ENCODE measurements at places on chromosomes 13 and 19. TPM values are rescaled to one million over a fixed set of nuclear protein-coding genes. Genes with fewer than 3 reads are reported as not detected.

- DNase-seq = no peak
These were observed 75.8 kb upstream of the UBAC2 start for GRCh38 chr13:99124794-99125316.

GRCh38 chr19:14554382-14554812 lies 17.5 kb downstream of the NDUFB7 start:
- DNase-seq = no peak

DNA sequence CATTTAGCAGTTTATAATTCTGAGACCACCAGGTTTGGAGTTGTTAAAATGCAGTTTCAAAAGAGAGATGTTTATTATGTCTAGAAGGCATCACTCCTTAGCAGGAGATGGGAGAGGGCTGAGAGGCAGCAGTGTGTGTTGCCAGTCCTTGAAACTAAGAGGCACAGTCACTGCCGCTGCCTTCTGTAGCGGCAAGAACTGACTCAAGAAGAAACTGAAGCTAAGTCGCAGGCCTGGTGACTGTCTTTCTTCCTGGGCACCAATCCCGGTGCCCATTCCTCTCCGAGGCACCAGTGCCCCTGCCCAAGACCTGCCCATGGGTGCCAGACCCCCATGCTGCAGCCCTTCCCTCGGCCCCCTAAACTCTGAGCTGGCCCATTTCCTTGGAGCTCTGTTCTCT lies 20.1 kb downstream of the N4BP2L1 start:
- DNase-seq = no peak

DNA sequence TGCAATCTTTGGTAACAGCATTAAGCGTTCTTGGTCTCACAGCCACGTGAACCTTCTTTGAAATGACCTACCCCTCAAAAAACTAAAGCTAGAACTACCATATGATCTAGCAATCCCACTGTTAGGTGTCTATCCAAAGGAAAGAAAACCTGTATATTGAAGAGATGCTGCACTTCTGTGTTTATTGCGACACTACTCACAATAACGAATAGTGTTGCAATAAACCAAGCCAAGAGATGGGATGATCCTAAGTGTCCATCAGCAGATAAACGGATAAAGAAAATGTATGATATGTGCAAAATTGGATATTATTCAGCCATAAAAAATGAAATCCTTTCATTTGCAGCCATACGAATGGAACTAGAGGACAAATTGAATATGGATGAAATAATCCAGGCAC lies 637.9 kb downstream of the EFNB2 start:
- no peak for DNase-seq

GRCh38 chr19:46756544-46756888 lies 10.3 kb upstream of the STRN4 start:
- no peak for DNase-seq

The PPM1N gene
- total RNA-seq = 0.47 TPM

DNA sequence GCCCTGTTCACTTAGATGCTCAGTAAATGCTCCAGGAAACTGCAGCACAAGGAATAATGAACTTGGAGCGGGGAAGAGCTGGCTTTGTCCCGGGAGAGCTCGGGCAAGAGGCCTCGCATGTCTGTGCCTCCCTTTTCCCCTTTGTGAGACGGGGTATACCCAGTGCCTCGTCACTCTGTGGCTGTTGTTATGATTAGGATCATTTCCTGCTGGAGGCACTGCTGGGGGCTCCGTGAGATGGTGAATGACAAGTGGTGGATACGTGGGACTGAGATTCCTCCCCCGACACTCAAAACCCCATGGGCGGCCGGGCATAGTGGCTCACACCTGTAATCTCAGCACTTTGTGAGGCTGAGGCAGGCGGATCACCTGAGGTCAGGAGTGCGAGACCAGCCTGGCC lies 1.1 kb upstream of the PLVAP start:
- no peak for DNase-seq

The KIR2DL1 gene
- not detected for total RNA-seq

- no peak for DNase-seq
These were observed 14.3 kb downstream of the LRP3 start for GRCh38 chr19:33208371-33208895.

DNA sequence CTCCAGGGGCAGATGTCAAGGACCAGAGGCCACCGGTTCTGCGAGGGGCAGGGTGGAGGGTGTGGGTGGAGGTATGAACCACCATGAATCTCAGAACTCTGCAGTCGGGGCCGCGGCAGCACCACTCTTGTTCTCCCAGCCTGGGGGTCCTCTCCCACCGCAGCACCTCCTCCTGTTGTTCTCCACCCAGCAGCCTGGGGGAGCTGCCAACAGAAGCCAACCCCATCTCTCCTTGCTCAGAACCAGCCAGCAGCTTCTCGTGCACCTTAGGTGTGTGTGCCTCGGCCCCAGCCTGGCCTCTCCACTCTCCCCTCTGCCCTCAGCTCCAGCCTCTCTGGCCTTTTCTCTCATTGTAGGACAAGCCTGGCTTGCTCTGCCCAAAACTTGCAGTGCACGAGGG lies 31.9 kb upstream of the CCNE1 start:
- no peak for DNase-seq

The CCDC169 gene
- 2.7 TPM for total RNA-seq

The URAD gene
- total RNA-seq = not detected

DNA sequence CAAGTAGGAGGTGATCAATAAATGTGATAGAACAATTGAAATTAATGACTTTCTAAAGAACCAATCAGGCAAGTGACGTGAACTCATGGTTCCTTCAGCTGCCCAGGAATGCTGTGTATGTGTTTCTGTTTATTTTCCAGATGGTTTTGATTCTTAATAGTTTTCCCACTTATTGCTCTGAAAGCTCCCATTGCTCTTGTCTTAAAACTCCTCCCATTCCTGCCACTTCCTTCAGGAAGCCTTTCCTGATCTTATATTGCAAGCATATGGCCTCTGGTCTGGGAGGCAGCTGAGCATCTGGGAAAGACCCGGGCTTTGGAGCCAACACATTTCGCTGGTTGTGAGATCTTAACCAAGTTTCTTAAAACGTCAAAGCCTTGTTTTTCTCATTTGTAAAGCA lies 17.1 kb upstream of the LATS2 start:
- no peak for DNase-seq

The CILP2 gene
- 0.62 TPM for total RNA-seq

The TJP3 gene
- not detected for total RNA-seq

The PCP2 gene
- total RNA-seq = not detected

The KLK6 gene
- not detected for total RNA-seq

- no peak for DNase-seq
These were observed 142.9 kb upstream of the SERP2 start for GRCh38 chr13:44230736-44231135.

- DNase-seq = no peak
These were observed 149.9 kb downstream of the MYO16 start for GRCh38 chr13:108779308-108779707.

- no peak for DNase-seq
These were observed 294.9 kb downstream of the DLEU7 start for GRCh38 chr13:50548586-50548985.

The LILRA1 gene
- total RNA-seq = 0.16 TPM

Data from occipital lobe (tissue), 3 donors.